ENCODE measurements at places on chromosomes 11 and 22.

DNA sequence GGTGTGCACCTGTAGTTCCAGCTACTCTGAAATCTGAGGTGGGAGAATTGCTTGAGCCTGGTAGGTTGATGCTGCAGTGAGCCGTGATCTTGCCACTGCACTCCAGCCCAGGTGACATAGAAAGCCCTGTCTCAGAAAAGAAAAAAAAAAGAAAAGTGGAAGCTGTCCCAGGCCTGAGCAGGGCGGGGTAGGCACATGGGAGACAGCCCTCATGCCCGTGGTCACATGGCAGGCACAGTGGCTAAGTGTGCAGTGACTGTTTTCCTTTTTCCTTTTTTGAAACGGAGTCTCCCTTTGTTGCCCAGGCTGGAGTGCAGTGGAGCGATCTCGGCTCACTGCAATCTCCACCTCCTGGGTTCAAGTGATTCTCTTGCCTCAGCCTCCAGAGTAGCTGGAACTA, 7.8 kb downstream of the OTUB1 start:
- DNase-seq: no peak

- no peak for DNase-seq
These were observed 209.0 kb downstream of the LRRC4C start for GRCh38 chr11:41250408-41250935.

GRCh38 chr11:120131941-120132644, 5.8 kb downstream of the TRIM29 start:
- DNase-seq: peak; percentile 86

DNA sequence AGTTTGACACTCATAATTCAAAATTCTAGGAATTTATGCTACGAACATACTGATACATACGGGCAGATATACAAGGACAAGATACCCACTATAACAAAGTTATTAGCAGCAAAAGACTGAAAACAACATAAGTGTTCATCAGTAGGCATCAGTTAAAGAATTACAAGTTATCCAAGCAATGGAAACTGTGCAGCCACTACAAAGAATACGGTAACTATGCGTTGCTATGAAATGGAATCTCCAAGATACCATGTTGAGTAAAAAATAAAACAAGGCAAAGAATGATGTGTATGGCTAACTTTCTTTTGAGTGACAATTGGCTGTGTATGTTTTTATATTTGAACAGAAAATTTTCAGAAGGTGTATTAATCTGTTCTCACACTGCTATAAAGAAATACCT, 151.7 kb downstream of the ADAMTS15 start:
- no peak for DNase-seq

DNA sequence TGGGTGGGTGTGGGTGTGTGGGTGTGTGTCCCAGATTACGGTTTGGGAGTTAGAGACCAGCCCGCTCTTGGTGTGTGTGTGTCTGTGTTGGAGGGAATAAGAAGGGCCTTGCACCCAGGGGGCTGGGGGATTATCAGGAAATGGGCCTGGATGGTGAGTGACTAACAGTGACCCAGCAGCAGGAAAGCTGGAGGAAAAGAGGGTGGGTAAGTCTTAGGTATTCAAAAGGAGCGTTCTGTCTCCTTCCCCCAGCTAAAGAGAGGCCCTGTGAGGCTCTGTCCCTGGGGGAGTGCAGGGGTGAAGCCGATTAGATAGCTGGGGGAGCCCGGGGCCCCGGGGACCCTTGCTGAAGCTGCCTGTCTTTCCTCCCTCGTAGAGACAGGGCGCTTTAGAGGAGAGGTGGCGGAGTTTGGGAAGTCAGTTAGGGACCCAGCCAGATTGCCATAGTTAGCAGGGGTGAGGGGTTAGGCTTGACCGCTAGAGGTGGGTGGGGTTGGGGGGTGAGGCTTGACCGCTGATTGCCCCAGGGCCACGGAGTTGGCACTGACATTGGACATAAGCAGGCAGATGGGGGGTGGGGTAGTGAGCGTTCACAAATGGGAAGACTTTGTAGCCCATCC, 1.5 kb downstream of the OAF start:
- no peak for DNase-seq

DNA sequence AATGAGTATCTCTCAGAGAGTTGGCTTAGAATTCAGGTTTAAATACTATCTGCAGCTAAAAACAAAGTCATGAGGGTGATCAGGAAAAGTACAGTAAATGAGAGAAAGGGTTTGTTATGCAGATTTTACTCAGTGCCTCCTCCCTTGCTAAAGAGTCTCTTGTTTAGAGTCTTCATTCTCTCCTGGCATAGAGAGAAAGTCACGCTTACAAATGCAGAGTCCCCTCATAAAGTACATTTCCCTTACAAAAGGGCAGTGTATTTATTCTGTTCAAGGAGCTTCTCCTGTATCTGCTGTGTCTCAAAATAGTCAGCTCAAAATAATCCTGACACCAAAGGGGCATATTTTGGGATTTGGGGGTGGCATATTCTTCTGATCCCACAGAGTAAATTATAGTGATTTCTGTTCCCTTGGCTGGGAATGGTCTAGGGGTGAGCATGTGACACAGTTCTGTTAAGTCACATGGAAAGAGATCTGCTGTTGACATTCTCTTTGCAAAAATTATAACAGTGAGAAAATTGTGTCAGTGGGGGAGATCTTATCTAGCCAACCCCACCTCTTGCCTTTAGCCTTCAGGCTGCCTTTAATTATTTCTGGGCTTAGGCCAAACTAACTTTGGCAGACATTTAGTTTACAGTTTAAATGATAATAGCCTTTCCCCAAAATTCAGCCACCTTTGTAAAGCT, 102.9 kb downstream of the MTNR1B start:
- DNase-seq: no peak

DNA sequence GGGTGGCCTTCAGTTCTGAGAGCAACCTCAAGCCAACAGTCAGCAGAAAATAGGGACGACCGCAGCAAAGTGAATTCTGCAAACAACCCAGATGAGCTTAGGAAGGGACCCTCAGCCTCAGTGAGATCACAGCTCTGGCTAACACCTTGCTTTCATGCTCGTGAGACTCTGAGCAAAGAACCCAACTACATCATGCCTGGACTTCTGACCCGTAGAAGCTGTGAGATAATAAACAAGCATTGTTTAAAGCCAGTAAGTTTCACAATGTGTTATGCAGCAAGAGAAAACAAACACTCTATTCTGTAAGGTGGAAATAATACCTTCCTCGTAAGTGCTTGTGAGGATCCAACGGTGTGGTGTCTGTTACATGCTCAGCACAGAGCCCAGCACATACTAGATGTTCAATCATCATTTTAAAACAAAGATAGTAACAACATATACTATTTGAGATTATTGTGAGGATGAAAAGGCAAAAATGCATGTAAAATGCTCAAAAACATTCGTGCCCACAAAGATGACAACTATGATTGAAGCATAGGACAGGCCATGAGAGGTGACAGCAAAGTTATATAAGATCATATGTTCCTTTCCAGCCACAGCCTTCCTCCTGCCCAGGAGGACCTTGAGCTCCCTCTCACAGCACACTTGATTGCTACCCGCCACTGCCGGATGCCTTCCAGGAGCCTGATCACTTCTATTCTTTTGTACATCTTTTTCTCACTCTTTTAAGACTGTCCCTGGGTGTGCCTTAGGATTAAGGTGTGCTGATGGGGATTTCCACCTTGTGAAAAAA, 433.3 kb downstream of the BUD13 start:
- no peak for DNase-seq

DNA sequence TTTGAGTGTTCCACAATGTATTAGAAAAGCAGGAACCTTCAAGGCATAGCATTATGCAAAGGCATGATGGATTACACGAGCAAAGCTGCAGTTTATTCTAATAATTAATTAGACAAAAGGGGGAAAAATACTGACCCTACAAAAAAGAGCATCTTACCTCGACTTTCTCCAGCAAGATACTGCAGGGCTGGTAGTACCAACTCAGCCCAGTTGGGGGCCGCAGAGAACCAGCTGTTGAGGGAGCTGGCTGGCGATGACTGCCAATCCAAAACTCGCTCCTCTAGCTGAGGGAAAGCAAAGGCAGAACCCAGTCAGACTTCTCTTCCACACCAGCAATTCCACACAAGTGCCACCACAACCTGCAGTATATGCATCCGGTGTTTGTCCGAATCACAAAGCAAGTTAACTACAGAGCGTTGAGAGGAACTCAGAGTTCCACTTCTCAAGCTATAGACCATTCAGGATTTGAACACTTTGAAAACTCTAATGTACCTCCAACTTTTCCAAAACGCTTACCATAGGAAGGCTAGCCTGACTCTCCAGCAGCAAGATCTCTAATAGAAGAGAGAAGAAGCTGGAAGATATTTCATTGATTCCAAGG, 13.7 kb downstream of the NFRKB start:
- peak; percentile 40 for DNase-seq

DNA sequence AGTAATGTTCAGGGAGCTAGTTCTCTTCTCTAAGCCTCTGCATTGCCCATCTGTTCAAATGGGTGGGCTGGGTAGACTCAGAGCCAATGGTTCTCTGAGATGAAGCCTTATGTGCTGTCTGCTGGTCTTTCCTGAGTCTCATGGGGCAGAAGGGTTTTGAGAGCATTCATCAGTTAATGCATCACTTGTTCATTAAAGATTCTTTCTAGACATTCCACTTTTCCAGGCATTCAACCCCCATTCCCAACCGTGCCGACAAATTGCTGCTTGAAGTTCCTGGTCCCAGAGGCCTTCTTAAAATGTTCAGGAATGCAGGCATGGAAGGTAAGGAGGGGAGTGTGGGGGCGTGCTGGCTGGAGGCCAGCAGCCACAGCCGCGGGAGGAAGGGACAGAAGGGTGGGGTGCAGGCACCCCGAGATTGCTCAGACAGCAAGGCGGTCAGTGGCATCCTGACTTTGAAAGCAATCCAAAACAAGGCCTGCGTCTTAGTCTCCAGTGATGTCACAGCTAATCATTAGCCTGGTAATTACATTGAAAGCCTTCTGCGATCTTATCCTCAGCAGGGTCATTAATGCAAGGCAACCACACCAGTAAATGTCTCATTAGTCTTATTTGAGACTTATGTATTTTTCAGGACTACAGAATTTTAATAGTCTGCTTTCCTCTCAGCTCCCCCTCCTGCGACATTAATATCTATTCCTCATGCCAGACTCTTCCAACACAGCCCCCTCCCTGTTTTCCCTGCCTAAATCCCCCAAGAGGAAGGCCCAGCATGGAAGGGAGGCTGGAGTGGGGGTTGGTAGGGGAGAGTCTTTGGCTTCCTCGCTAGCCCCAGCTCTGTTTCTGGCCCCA, 328.8 kb downstream of the MIAT start:
- no peak for DNase-seq

- peak; percentile 63 for DNase-seq
These were observed 327.6 kb upstream of the PLET1 start for GRCh38 chr11:112588252-112588694.

- DNase-seq: no peak
These were observed 7.4 kb downstream of the CNTF start for GRCh38 chr11:58629857-58630256.

DNA sequence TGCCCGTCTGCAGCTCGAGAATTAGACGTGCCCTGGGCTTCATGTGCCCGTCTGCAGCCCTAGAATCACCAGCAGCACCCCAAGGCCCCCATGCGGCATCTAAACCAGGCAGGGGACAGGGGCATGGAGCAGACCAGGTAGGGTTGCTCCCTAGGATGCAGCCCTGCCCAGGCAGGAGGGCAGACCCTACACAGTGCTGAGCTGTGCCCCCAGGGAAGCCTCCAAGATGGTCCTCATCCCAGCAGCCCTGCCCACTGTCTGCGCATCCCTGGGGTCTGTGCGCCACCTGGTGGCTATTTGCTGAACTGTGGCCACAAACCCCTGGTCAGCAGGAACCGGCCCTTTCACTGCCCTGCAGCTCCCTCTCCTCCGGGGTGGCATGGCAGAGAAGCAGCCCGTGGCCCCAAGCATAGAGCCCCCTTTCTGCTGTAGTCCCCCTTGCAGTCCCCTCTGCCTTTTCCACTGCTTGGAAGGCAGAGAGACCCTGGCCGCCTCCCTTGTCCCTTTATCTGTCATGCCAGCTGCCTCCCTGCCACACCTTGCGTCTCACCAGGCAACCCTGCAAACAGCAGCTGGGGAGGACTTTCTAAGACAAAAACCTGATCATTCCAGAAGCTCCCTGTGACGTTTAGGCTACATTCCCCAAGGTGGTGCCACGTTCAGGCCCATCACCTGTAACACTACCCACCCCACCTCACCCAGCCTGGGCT, 86.6 kb downstream of the KCNQ1 start:
- peak; percentile 68 for DNase-seq

DNA sequence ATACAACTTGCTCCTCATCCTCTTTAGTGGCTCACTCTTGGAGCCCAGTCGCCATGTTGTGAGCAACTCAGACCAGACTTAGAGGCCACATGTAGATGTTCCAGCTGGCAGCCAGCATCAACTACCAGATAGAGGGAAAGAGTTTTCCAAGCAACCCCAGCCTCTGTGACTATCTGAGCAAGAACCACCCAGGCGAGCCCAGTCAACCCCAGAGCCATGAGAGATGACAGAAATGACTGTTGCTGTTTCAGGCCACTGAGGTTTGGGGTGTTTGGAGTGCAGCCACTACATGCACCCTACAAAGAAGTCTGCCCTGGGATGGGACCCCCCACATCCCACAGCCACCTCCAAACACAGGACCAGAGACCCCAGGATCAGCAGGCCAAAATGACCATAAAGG, 24.8 kb upstream of the CLDN5 start:
- DNase-seq: no peak

DNA sequence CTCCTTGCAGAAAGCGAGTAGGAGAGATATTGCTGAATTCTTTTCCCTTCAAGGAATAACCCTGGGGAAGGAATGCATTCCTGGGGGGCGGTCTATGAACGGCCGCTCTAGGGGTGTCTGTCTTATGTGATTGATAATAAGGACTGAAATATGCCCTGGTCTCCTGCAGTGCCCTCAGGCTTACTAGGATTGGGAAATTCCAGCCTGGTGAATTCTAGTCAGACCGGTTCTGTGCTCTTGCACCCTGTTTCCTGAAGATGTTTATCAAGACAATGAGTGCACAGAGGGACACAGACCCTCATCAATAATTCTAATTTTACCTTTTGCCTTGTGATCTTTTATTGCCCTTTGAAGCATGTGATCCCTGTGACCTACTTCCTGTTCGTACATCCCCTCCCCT, 140.7 kb downstream of the LUZP2 start:
- DNase-seq: no peak

GRCh38 chr11:77144857-77145428, 16.9 kb downstream of the MYO7A start:
- DNase-seq: no peak

- no peak for DNase-seq
These were observed 4.6 kb downstream of the CTSF start for GRCh38 chr11:66563832-66564231.

GRCh38 chr22:40428796-40429195, 58.4 kb downstream of the SGSM3 start:
- no peak for DNase-seq

- no peak for DNase-seq
These were observed 1.0 kb downstream of the CBX7 start for GRCh38 chr22:39151329-39151975.

DNA sequence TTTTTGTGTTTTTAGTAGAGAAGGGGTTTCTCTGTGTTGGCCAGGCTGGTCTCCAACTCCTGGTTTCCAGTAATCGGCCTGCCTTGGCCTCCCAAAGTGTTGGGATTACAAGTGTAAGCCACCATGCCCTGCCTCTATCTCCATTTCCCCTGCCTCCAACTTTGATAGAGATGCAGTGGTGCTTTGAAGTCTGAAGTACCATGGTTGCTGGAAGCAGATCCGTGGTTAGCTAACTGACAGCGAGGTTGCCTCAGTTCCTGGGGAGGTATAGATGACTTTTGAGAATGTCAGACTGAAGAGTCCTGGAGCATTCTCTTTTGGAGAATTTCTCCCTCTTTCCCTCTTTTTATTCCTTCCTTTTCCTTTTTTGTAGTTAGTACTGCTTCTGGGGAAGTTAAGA, 111.5 kb upstream of the RRM1 start:
- DNase-seq: no peak

All from prostate gland (tissue), 2 donors.